ENCODE measurements at places on chromosomes 5 and 9.

- no peak for DNase-seq
These were observed 199.2 kb downstream of the TLR4 start for GRCh38 chr9:117903453-117903852.

DNA sequence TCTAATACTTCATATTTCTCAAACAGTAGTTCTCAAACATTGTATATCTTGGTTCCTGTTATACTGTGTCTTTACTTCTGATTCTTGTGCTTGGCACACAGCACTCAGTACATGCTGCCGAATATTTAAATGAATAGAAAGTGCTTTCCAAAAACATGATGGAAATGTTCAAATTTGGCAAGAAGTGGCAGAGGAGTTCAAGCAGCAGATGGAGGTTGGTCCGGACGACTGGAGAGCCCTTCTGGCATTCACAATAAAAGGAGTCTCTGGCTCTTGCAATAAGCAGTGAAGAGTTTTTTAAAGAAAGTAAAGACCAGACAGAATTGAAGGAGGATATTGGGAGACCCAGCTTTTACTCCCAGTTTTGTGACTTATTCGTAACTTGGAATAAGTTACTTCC lies 36.3 kb downstream of the TSTD2 start:
- no peak for DNase-seq

DNA sequence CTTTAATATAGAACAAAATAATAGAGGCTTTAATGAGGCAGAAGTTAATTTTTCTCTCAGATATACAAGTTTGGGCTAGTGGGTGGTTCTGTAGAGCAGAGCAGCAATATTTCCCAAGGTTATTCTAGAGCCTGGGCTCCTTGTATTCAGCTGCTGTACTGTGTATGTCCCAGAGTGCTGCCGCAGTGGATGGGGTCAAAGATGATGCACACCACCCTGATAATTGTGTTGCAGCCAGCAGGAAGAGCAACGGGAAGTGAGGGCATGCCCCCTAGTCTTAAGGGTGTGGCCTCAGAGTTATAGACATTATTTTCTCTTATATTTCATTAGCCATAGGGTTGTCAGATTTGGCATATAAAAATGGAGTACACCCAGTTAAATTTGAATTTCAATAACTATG lies 23.9 kb upstream of the KIF4B start:
- DNase-seq, result no peak

DNA sequence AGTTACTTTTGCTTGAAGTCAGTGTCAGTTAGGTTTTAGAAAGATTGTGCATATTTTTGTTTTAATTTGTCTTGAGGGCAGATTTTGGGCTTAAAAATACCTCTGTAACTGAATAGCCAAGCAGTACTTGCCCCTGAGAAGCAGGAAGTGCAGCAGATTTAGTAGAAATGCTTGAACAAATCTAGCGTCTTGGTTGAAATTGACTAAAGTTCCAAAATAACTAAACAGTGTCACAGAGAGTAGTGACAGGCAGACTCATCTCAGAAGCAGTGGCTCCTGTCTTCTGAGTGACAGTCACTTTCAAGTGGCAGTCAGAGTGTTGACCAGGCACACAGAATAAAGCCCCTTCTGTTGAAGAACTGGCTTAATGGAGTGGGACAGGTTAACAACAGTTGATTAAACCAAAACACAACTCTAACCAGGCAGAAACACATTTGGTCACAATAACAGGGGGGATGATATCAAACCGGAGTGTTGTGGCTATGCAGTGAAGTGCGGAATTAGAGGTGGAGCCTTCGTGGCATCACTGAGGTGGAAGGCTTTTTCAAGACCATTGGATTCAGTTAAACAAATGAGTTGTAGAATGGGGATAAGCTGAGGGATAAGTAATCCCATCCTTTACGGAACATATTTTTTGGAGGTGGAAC lies 29.1 kb downstream of the TRIO start:
- no peak for DNase-seq

- no peak for DNase-seq
These were observed 14.5 kb downstream of the PHF19 start for GRCh38 chr9:120862452-120862851.

Measured in NCI-H1092 treated with DMSO at 0.1 percent for 48 hours (cell line).